ENCODE measurements at places on chromosomes 6 and 20. TPM values are rescaled to one million over a fixed set of nuclear protein-coding genes. Genes with fewer than 3 reads are reported as not detected.

Gene CLVS2
- not detected for total RNA-seq

Gene TRIM10
- 4.5 TPM for total RNA-seq

Gene RTN4IP1
- 17.2 TPM for total RNA-seq

Gene SCUBE3
- not detected for total RNA-seq

Gene SCAF8
- 47.3 TPM for total RNA-seq

Gene C20orf202
- total RNA-seq, result 0.20 TPM

Gene RSPO3
- total RNA-seq, result not detected

Gene SEMG1
- not detected for total RNA-seq

Gene CALHM6
- total RNA-seq, result not detected

Gene PRL
- total RNA-seq, result not detected

Gene JAG1
- total RNA-seq, result 18.1 TPM

Gene NKX2-2
- not detected for total RNA-seq

Gene KHDC1L
- total RNA-seq, result not detected

Gene ARMC12
- total RNA-seq, result not detected

Gene TP53TG5
- not detected for total RNA-seq

Gene CRISP3
- not detected for total RNA-seq

Gene DZANK1
- total RNA-seq, result 1.4 TPM

Gene B4GALT5
- 30.9 TPM for total RNA-seq

Gene HLA-DMB
- not detected for total RNA-seq

Gene PIGT
- total RNA-seq, result 26.4 TPM

Gene LY86
- not detected for total RNA-seq

Gene PGC
- 225 TPM for total RNA-seq

Gene MCCD1
- total RNA-seq, result 0.15 TPM

Gene FAM217A
- not detected for total RNA-seq

Gene B3GAT2
- total RNA-seq, result not detected

Gene ZHX3
- 13.0 TPM for total RNA-seq

Gene NMBR
- not detected for total RNA-seq

Gene SLC25A27
- total RNA-seq, result 0.32 TPM

Gene TMEM170B
- total RNA-seq, result 14.3 TPM

Gene LY6G6C
- not detected for total RNA-seq

Gene HLA-DMA
- total RNA-seq, result 0.71 TPM

Gene LAMA2
- 0.91 TPM for total RNA-seq

Gene DDO
- total RNA-seq, result 10.3 TPM

Gene NT5E
- 6.4 TPM for total RNA-seq

Gene LST1
- not detected for total RNA-seq

Gene TAF8
- total RNA-seq, result 25.2 TPM

Gene NR2E1
- total RNA-seq, result not detected

Gene IL17F
- not detected for total RNA-seq

Gene SIM1
- not detected for total RNA-seq

Gene UBE2V1
- 81.3 TPM for total RNA-seq

Measured in HepG2 (cell line).